ENCODE measurements at places on chromosomes 6 and 20.

DNA sequence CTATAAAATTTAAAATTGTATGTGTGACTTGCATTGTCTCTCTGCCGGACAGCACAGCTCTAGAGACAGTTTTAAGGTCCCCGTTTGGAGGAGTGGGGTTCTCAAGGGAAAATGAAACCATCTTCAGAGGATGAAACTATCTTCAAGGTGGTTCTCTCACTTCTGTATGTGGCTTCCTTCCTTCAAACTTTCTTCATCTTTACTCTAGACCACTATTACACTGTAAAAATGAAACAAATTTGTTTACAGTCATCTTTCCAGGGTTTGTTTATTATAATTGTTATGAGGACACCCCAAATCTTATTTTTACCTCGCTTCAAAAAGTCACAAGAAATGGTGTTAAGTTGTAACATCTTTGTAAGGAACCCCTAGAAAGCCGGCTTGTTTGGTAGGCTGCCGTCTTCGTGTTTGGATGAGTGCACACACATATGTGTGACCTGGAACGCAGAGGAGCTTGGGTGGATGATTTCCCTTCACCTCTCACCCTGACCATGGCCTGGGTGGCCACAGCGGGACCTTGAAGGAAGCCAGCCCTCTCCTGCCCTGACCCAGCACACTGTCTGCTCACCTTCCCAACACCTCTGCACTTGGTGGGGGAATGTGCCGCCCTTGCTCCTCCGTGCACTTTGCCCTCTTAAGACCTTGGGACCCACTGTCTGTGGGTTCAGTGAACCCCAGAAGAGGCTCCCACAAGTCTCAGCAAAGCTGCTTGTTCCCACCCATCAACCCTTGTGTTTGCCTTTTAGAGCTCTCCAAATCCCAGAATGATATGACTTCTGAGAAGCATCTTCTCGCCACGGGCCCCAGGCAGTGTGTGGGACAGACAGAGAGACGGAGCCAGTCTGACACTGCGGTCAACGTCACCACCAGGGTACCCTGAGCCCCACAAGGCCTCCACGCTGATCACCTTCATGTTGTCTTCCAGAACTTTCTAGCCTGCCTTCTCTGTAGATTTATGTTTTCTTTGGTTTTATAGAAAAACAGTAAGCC is 67.8 kb downstream of the SYTL3 start:
- no peak for DNase-seq

GRCh38 chr20:44231713-44232468 is 15.2 kb upstream of the GDAP1L1 start:
- DNase-seq = no peak

DNA sequence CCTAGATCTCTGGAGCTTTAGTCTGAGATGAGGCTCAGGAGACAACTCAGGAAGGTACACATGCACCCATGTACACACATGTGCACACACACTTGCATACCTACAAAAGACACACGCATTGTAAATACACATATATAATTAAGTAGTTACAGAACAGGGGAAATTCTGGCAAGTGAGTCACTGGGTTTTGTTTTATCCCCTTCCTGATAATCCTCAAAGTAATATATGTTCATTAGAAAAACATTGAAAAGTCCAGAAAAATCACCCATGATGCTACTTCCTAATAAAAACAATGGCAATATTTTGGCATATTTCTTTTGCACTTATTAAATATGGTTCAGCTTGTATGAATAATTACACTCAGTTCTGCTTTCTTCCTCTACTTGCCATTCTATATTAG is 115.3 kb upstream of the ECI2 start:
- no peak for DNase-seq

GRCh38 chr20:58691773-58692578 is 624 bp upstream of the NPEPL1 start:
- DNase-seq = no peak

DNA sequence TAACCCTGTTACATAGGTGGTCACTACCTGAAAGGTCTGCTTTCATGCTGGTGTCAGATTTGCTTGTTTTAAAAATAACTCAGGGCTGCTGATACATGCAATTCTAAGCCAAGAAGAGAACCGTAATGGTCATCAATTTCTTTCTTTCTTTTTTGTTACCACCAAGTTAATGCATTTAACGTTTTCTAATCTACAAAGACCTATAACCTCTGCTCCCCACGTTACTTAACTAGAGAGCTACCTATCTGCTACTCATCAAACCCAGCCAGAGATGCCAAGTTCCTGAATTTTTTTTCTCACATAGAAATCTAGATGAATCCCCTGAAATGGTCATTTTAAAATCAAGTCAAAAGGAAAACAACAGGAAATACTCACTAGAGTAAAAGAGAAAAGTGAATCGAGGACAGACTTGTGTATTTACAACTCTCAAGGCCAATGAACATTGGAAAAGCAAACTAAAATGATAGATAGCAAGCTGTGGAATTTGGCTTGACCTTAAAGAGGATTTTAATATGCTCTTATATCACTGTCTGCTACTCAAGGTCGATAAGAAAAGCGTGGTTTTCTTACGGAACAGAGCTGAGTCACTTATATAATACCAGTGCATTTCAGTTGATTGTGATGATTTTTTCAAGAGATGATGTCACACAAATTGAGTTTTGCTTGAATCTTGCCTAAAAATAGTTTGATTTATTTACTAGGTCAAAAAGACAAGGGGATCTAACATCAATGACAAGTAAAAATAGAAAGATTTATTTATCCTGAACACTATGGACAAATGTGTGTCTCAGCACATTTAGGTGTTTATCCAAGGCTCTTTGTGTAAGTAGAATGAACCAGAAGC is 67.9 kb downstream of the SGK1 start:
- DNase-seq = no peak

GRCh38 chr6:135209803-135210202 is 28.7 kb downstream of the MYB start:
- DNase-seq = no peak

GRCh38 chr6:170284866-170285469 is 5.9 kb downstream of the DLL1 start:
- no peak for DNase-seq

GRCh38 chr20:58751979-58752378 is 59.4 kb downstream of the NPEPL1 start:
- no peak for DNase-seq

DNA sequence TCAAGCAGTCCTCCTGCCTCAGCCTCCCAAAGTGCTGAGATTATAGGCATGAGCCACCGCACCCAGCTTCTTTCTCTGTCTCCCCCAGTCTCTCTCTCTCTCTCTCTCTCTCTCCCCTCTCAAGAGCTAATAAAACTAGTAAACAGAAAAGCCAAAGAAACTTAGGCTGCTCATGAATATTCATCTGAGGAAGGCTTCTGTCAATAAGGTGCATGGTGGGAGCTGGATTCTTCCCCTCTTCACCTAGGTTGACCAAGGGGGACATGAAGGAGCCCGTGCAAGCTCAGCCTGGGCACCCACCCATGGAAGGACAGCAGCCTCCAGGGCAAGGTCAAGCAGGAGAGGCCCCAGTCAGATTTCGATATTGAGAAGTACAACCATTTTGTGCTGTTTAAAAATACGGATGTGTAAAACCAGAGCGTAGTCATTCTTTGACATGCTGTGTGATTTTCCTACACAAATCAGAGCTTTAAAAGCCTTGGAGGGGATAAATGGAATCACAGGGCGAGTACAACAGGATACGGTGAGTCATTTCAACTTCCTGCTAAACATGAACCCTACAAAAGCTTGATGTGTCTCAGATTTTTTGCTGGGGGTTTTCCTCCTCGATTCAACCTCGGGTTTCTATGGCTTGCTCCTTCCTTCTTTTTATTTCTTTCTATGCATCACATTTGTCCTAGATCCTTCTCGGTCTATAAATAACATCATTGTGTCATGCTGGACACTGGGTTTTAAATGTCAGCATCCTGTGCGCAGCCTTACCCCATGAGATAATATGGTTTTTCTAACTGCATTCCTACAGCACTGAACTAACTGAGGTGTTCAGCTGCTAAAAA is 368.9 kb upstream of the JARID2 start:
- DNase-seq = no peak

DNA sequence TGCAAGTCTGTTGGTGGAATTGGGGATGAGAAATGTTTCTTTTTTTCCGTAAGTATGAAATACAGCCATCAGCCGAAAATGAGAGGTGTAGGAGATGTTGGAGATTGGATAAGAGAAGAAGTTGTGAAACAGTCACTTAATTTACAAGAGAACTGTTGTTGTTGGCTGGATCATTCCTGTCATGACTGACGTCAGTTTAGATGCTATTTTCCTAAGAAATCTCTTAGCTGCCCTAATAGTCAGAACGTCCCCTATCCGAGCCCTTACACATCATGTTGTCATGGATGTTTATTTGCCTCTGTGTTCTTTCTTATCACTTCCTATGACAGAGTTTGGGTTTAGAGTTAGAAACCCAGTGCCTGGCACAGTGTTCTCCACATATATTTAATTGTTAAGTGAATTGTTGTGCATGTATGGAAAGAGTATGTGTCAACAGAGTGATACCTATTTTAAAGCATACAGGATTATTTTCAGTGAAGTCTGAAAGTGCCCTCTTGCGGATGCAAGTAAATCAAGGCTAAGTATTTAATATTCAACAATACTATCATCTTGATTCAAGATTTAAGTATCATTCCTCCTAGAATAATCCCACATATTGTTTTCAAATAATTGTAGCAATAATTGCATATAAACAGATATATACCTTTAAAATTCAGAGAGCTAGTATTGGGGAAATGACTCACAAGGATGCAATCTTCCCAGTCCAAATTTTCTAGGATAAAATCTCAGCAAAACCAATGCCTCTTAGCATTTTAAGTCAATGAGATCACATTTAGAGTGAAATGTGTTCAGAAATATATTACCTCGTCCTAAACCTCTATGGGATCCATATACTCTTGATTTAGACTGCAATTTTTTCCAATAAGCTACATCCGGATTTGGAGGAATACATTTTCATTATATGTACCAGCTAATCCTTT is 309.9 kb upstream of the NOX3 start:
- no peak for DNase-seq

- DNase-seq = no peak
These were observed 232.8 kb upstream of the MCHR2 start for GRCh38 chr6:100226811-100227210.

- no peak for DNase-seq
These were observed 111.1 kb downstream of the DLL1 start for GRCh38 chr6:170179616-170180324.

GRCh38 chr6:41346441-41346840 is 11.0 kb downstream of the NCR2 start:
- DNase-seq = no peak

GRCh38 chr20:24771542-24772061 is 177.5 kb upstream of the CST7 start:
- no peak for DNase-seq

DNA sequence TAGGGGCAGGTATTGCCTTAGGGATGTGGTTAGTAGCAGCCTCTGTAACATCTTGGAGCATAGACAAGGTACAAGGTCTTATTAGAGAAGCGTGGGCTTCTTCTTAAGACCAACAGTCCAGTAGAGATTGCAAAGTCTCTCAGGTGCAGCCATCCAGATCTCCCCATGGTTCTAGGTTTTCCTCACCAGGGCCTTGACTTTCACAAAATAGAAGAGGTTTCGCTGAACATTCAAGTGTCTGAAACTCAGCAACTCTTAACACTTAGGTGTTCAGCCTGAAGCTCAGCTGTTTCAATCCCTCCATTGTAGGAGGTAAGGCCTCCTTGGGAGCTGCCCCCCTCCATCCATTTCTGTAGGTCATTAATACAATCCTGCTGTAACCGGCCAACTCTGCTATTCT is 44.4 kb downstream of the GOPC start:
- DNase-seq = no peak

- no peak for DNase-seq
These were observed 8.5 kb upstream of the SOD2 start for GRCh38 chr6:159701413-159701999.

GRCh38 chr6:63509652-63510352 is 62.5 kb upstream of the LOC128125822 start:
- no peak for DNase-seq

DNA sequence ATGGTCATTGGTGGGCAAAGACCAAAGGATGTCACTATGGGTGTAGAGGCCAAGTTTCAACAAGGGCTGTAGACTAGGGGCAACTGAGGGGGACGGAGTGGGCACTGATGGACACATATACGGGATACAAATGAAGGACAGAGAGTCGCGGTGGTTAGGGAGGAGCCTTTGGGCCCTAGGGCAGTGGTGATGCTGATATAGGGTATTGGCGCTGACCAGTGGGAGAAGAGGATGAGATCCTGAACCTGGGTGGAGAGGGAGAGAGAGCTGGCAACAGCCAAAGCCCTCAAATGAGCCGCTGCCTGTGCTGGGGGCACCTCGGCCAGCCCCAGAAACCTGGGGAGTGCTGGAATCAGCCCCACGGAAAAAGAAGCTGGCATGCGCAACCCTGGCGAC is 1.6 kb downstream of the CDH22 start:
- no peak for DNase-seq

- DNase-seq = no peak
These were observed 1349.3 kb downstream of the GRIK2 start for GRCh38 chr6:102742754-102743356.

GRCh38 chr6:69819138-69819537 is 22.3 kb upstream of the LMBRD1 start:
- no peak for DNase-seq

DNA sequence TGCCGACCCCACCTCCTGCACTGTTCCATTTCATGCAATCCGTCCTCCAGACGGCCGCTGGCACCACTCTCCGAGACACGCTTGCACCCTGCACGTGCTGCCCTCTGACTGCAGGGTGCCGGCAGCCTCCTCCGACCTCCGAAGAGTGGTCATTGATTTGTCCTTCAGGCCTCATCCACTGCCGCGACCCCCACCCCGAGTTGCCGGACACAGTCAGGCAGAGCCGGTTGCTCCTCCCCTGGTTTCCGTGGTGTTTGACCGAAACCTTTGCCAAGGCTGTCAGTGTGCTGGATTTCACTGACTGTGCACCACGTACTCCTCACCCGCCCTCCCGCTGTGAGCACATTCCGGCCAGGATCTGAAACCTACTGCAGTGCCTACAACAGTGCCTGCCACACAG is 156.4 kb upstream of the PDE10A start:
- DNase-seq = no peak

DNA sequence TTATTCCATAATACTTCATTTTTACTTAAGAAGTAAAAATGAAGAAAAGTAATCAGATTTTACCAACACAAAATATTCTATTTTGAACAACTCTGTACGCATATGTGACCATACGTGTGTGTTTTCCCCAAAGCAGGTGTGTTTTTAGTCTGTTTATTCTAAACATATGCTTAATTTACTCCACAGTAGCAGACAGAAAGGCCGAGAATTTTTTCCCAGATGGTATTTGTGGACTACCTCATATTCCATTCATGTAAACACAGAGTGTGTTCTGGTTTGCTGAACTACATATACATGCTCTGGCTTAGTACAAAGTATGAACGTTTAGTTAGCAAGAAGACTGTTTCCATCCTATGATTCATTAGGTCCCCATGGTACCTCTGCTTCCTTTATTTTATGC is 233.3 kb upstream of the RUNX2 start:
- DNase-seq = no peak
